ENCODE measurements at places on chromosomes 12 and 14.

DNA sequence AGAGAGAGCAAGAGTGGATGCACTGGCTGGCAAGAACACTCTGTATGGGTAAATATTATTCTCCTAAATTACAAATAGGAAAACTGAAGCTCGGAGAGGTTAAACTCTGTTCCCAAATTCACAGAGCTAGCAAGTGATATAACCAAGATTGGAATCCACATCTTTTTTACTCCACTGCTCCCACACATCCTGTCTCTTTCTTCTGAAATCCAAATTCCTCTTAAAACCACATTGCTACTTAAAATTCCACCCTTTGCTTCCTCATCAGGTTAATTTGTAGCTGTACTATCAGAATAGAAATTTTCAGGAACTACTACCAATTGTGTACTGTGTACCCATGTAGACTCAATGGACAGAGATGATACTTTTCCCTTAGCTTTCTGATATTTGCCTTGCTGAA is 74.4 kb downstream of the ARMH4 start:
- DNase-seq, result no peak

DNA sequence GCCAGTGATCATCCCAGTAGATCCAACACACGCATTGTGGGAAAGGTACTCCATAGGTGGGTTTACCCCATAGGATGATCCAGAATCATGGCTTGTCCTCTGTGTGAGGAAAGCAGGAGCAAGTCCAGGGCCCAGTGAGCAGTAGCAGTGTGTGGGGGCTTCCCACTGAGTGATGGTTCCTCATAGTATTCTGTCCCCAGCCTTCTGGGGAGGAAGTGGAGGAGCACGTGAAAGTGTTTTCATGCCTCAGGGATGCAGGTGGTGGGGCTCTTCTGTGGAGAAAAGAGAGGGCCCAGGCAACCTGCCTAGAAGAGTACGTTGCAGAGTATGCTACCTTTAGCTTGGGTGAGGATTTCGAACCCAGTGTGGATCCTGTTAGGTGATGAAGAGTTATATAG is 56.5 kb downstream of the SUSD6 start:
- no peak for DNase-seq

DNA sequence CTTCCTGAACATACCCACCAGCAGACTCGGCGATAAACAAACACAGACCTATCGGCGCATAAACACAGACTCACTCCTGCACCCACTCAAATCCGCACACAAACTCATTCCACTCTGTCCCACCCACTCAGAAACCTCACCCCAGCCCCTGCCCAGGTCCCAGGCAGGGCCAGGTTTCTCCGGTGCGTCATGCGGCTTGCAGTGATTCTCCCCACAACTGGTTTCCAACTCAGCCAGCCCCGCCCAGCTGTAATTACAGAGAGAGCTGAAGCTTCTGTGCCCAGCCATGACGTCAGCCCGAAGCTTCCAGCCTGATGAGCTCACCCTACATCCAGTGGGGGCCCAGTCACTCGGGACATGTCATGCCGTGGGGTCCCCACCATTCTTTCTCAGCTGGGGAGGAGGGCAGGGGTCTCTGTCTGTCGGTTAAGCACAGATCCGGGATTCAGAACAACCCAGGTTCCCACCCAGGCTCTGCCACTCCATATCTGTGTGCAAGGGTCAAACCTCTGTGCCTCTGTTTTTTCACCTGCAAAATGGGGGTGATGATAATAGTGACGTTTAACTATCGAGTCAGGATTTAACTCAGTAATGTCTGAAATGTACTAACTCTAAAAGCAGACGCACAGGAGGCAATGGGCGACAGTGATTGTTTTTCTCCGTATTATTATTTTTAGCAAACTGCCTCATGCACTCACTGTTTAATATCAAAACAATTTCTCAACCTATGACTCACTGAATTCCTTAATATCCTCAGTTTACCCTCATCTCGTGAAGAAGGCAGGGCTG is 2.3 kb upstream of the HSPB8 start:
- DNase-seq, result no peak

- DNase-seq, result no peak
Measured at GRCh38 chr12:46212108-46212982, 56.5 kb downstream of the SLC38A1 start.

GRCh38 chr12:2083561-2083960 is 30.8 kb downstream of the CACNA1C start:
- DNase-seq, result no peak

- DNase-seq, result no peak
Measured at GRCh38 chr12:109433618-109434017, 43.5 kb downstream of the KCTD10 start.

GRCh38 chr14:33165144-33165925 is 226.7 kb downstream of the NPAS3 start:
- DNase-seq, result no peak

- no peak for DNase-seq
Measured at GRCh38 chr12:104172570-104172947, 34.5 kb upstream of the NFYB start.

- no peak for DNase-seq
Measured at GRCh38 chr14:22845821-22846625, 9.6 kb downstream of the MMP14 start.

DNA sequence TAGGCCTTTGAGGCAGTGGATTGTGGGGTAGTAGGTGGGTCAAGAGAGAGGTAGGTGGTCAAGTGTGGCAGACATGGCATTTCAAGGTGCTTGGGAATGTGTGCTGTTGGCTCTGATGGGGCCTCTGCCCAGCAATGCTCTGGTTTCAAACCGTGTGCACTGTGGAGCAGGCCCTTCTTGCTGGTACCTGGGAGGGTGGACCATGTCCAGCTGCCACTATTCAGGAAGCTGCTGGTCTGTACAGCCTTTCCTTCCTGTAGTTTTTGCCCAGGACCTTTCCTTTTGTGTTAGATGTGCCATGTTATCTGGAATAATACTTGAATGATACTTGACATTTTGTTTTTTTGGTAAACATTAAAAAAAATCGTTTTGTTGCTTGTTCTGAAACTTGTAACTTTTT is 14.8 kb downstream of the RIMKLB start:
- DNase-seq, result no peak

- DNase-seq, result no peak
Measured at GRCh38 chr14:40100544-40101196, 668.4 kb upstream of the FBXO33 start.

- DNase-seq, result no peak
Measured at GRCh38 chr12:41438854-41439541, 250.9 kb downstream of the PDZRN4 start.

GRCh38 chr14:91867316-91867988 is at the start of gene TC2N:
Gene TC2N, minus strand, starts transcription at chr14:91867536. Its CDS starts 53,767 bp downstream, at chr14:91813769.
- DNase-seq, result no peak

DNA sequence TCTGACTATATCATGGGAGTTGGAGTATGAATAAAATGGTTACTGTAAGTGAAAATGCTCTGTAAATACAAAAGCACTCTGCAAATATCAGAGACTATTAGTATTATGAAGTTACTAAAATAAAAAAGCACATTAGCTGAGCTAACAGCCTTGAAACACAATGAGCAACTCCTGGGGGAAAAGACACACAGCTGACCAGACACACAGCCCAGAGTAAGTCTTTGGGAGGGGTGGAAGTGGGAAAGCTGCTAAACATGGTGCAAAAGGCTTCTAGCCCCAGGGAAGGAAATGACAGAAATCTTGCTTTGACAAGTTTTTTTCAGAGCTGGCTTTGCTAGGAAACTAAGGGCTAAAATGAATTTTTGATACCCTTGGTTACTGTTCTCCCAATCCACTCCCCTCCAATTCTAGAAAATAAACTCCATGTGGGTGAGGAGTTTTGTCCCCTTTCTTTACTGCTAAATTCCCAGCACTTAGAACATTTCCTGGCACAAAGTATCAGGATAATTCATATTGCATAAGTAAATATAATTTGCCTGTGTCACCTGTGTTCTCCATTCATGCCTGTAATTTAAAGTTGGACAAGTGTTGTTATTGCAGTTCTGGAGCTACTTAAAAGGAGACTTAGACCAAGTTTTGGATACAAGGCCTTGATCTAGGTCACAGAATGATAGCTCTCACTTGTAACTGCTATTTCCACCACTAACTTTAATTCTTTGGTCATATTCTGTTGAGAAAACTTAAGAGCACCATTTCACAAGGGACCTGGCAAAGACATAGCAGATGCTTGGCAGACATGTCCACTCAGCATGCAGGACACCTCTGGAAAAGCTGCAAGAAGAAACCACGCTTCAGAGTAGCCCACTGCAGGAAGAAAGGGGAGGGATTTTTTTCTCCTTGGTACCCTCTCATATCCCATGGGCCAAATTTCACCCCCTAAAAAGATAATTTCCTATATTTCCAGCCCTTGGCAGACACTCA is 19.0 kb upstream of the RAB3IP start:
- no peak for DNase-seq

DNA sequence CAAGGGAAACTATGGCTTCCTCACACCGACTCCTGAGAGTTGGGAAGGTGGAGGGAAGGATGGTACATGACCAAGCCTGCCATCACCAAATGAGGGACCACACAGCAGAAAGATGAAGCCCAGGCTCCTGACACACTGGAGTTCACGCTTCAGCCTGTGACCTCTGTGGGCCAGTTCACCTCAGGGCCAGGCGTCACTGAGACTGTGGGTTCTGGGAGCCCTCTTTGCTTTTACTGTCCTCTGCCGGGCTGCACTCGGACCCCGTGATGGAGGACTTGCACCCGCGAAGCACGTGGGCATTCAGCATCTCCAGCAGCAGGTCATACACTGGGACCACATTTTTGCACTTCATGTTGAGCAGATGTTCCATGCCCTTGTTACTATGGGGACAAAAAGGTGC is 61.2 kb downstream of the ESR2 start:
- DNase-seq, result no peak

GRCh38 chr12:6334359-6334758 is 7.5 kb downstream of the TNFRSF1A start:
- DNase-seq, result no peak

- no peak for DNase-seq
Measured at GRCh38 chr12:121214855-121215745, 5.2 kb downstream of the P2RX4 start.

DNA sequence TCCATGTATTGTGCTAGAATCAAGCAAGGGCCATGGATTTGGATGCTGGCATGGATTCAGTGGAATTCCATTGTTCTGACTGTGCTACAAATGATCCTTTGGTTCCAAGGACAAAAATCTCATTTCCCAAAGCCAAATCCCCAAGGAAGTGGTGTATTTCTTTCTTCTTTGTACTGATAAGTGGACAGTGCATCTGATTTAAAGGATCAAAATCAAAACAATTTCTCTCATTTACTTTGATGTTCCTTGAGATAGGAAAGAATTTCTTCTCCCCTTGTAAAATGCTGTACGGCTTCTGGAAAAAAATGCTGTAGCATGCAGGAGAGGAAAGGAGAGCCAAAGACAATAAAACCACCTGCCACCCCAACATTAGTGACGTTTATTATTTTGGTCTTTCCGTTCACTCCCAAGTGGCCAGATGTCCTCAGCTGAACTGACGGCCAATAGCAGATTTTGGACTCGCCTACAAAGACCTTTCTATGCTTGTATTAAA is 185.7 kb downstream of the PRKD1 start:
- no peak for DNase-seq

GRCh38 chr14:92009604-92010003 is 30.3 kb downstream of the TRIP11 start:
- DNase-seq, result no peak

GRCh38 chr12:93922583-93923006 is 225.8 kb upstream of the PLXNC1 start:
- DNase-seq, result no peak

GRCh38 chr14:74425525-74426201 is 347 bp downstream of the SYNDIG1L start:
- DNase-seq, result peak; percentile 25

DNA sequence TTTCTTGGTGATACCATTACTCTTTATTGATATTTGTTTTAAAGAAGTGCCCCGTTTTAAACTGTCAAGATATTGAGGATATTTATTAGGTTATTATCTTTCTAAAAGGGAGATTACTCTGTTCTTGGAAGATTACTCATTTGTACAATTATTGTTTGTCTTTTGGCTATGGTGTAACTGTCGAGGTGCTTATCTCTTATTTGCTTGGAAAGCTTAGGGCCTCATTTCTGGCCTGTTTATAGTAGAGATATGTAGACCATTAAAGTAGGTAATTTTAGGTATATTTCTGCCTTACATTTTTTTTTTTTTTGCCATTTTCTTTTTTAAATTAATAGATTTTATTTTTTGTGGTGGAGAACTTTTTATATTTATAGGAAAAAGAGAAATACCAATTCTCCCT is 74.2 kb downstream of the KTN1 start:
- DNase-seq, result no peak

GRCh38 chr14:94914191-94914590 is 144.3 kb upstream of the GSC start:
- DNase-seq, result no peak

DNA sequence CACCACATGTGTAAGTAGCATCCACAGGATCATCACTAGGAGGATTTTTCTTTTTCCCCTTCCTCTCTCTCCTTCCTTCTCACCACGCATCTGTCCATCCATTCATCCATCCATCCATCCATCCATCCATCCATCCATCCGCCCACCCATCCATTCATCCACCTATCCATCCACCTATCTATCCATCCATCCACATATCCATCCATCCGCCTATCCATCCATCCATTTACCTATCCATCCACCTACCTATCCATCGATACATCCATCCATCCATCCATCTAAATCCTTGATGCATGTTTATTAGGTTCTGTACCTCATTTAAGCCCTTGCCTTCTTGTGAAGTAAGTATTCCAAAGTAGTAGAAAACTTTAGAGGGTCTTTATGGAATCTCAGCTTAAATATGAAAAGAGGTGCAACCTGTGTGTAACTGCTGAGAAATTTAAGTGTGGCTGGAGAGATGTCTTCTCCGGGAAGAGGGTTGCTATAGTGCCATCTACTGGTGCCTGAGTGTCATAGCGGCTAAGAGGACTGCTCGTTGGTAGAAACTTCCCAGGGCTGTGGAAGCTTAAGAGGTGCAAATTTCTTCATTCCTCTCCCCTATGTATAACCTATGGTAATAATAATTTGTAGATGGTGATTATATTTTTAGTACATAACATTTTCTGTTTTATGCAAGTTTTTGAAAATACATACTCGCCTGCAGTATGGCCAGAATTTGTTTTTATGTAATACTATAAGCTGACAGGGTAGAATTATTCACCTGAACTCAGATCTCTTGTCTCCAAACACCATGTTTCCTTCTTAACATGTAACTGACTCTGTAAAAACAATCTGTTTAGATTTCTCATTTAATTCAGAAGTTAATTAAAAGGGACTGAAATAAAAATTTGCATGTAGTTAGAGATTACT is 46.0 kb downstream of the MYO1H start:
- DNase-seq, result peak; percentile 13
